Smooth muscle cell of the umbilical artery (primary cell): ENCODE measurements at places on chromosomes 7 and 10. TPM values are rescaled to one million over a fixed set of nuclear protein-coding genes. Genes with fewer than 3 reads are reported as not detected.

The TSPAN12 gene
- 0.30 and 0.78 TPM in 2 replicates for total RNA-seq

The HOXA4 gene
- 0.60 and 0.89 TPM in 2 replicates for total RNA-seq

The AKR1D1 gene
- total RNA-seq = not detected in 2 replicates

The ST8SIA6 gene
- 0.14 TPM in 1 of 2 replicates, not detected in the other for total RNA-seq

The CUBN gene
- total RNA-seq = 0.89 and 4.8 TPM in 2 replicates

The C10orf62 gene
- total RNA-seq = 0.23 and 0.30 TPM in 2 replicates

The PIP gene
- total RNA-seq = not detected in 2 replicates

The DMBT1 gene
- not detected in 2 replicates for total RNA-seq

The NPVF gene
- total RNA-seq = not detected in 2 replicates

The LMTK2 gene
- total RNA-seq = 8.3 and 14.4 TPM in 2 replicates
